ENCODE measurements at places on chromosomes 6 and 20.

DNA sequence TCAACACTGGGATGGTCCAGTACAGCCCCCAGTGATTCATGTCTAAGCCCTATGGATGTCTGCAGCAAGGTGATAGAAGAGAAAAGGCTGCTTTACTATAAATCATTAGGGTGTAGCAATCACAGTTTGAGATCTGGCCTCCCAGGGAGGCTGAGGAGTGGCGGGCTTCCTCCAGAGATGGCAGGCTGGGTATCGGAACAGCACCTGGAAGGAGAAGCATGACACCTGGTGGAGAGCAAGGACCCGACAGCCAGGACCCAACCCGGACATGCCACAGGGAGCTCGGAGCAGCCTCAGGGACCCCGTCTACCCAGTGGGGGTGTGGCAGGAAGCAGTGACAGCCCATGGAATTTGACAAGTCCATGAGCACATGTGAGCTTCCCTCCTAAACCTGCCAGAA, 114.8 kb upstream of the CD93 start:
- H3K27me3 ChIP-seq = no peaks in the 10 kb centered on the region
- no peak overlapping the region for H3K4me3 ChIP-seq
- DNase-seq = no peak
- H3K36me3 ChIP-seq = no peaks in the 10 kb centered on the region

- H3K27ac ChIP-seq = no peak overlapping the region
- H3K4me3 ChIP-seq = no peak overlapping the region
- no peak for DNase-seq
- no peaks in the 10 kb centered on the region for H3K27me3 ChIP-seq
Observed at GRCh38 chr6:98486057-98486456, 348.3 kb upstream of the POU3F2 start.

- H3K36me3 ChIP-seq = no peaks in the 10 kb centered on the region
- peaks cover 4% of the 10 kb centered on the region for H3K27me3 ChIP-seq
- DNase-seq = no peak
- no peak overlapping the region for H3K27ac ChIP-seq
- H3K4me3 ChIP-seq = no peak overlapping the region
Observed at GRCh38 chr6:170227521-170227983, 63.3 kb downstream of the DLL1 start.

- no peaks in the 10 kb centered on the region for H3K27me3 ChIP-seq
- no peaks in the 10 kb centered on the region for H3K36me3 ChIP-seq
- H3K4me3 ChIP-seq = no peak overlapping the region
- H3K27ac ChIP-seq = no peak overlapping the region
Observed at GRCh38 chr20:1171461-1172093, 13.2 kb downstream of the TMEM74B start.

DNA sequence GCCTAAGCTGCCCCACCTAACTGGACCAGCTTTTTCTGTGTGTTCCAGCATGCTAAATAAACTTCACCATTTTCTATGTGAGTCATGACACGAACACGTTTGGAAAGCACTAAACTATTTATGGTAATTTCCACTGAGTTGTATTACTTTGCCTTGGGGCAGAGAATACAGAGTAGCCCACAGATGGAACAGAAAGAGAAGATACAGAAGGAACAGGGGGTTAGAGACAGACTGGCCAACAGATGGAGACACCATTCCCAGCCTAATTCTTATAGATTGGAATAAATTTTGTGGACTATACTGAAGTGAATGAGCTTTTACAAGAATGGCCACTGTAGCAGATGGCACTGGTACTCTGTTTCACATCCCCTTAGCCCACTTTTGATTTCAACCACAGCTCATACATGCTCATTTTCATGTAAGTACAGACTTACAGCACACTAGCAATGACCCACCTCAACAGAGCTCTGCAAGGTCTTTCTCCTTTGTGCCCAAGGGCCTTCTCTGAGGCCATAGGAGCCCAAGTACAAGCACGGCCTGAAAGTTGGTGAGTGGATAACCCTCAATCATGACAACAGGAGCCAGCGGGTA, 13.1 kb upstream of the NT5DC1 start:
- H3K4me3 ChIP-seq = no peak overlapping the region
- no peaks in the 10 kb centered on the region for H3K27me3 ChIP-seq
- no peaks in the 10 kb centered on the region for H3K36me3 ChIP-seq
- H3K4me1 ChIP-seq = no peaks in the 10 kb centered on the region

- H3K4me3 ChIP-seq = no peak overlapping the region
- no peaks in the 10 kb centered on the region for H3K4me1 ChIP-seq
- no peak overlapping the region for H3K27ac ChIP-seq
- no peaks in the 10 kb centered on the region for H3K36me3 ChIP-seq
- H3K27me3 ChIP-seq = no peaks in the 10 kb centered on the region
Observed at GRCh38 chr20:55888685-55889084, 116.6 kb downstream of the CBLN4 start.

GRCh38 chr6:48919555-48919954, 543.5 kb downstream of the MMUT start:
- H3K27ac ChIP-seq = no peak overlapping the region
- no peaks in the 10 kb centered on the region for H3K36me3 ChIP-seq
- no peak for DNase-seq
- H3K4me1 ChIP-seq = no peaks in the 10 kb centered on the region
- no peak overlapping the region for H3K4me3 ChIP-seq

DNA sequence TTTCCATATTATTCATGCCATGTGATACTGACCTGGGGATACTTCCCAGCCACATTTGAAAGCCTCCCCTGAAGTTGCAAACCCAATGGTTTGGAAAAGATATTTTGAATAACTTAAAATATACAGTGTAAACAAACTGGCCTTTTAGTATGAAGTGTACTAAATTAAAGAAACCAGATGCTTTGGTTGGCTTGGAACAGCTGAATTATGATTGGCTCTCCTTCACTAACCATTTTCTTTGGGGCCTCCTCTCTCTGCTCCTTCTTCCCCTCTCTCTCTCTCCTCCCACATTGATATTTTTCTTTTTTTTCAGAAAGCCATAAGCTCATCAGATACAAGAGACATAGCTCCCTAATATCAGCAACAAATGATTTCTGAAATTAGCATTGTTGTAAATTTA, 166.6 kb downstream of the MTFR2 start:
- no peak overlapping the region for H3K27ac ChIP-seq
- H3K4me3 ChIP-seq = no peak overlapping the region
- no peaks in the 10 kb centered on the region for H3K4me1 ChIP-seq
- DNase-seq = no peak

GRCh38 chr20:3696200-3696599, 14.4 kb upstream of the ADAM33 start:
- no peaks in the 10 kb centered on the region for H3K36me3 ChIP-seq
- no peak overlapping the region for H3K27ac ChIP-seq
- no peak overlapping the region for H3K4me3 ChIP-seq
- no peaks in the 10 kb centered on the region for H3K27me3 ChIP-seq
- DNase-seq = no peak

DNA sequence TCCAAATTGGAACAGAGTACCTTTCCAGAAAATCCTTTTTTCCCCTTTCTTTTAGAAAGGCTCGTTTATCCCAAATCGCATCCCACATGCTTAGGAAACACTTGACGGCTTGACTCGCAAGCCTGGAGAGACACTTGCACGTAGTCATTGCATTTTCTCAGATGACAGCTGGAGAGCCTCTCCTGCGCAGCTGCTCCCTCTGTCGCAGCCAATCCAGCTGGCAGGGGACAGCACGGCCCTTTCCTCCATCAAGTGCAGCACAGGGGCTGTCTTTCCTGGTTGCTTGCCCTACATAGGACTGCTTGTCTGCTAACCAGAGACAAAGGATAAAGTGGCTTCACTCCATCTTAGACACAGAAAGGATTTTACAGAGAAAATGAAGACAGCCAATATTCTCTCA, 77.6 kb upstream of the RGS17 start:
- no peaks in the 10 kb centered on the region for H3K27me3 ChIP-seq
- no peaks in the 10 kb centered on the region for H3K36me3 ChIP-seq
- H3K4me3 ChIP-seq = no peak overlapping the region
- H3K27ac ChIP-seq = no peak overlapping the region
- no peak for DNase-seq
- no peaks in the 10 kb centered on the region for H3K4me1 ChIP-seq

- H3K27ac ChIP-seq = no peak overlapping the region
- DNase-seq = no peak
- H3K27me3 ChIP-seq = no peaks in the 10 kb centered on the region
- no peak overlapping the region for H3K4me3 ChIP-seq
Observed at GRCh38 chr6:38012573-38012972, 193.0 kb downstream of the ZFAND3 start.

GRCh38 chr20:34222208-34222607, 19.0 kb upstream of the ASIP start:
- DNase-seq = peak; percentile 32
- H3K4me3 ChIP-seq = no peak overlapping the region
- no peaks in the 10 kb centered on the region for H3K36me3 ChIP-seq
- no peak overlapping the region for H3K27ac ChIP-seq
- H3K27me3 ChIP-seq = peaks cover 4% of the 10 kb centered on the region
- no peaks in the 10 kb centered on the region for H3K4me1 ChIP-seq

DNA sequence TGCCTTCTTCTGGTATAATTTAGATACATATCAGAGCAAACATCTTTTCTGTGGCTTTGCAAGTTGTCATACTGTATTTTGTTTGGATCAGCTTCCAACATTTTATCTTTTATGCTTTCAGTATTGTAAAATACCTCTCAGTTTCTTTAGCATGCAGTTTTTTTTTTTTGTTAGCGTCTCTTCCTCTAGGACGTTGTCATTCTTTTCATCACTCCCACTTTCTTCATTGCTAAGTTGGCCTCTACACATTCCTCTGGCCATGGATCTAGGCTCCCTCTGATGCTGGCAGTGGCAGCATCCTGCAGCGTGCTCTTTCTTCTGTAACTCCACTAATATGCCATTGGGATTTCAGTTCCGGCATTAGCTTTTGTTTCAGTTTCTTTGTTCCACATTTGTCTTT, 21.7 kb downstream of the RPRD1B start:
- no peak for DNase-seq
- H3K4me3 ChIP-seq = no peak overlapping the region
- H3K27me3 ChIP-seq = no peaks in the 10 kb centered on the region
- H3K4me1 ChIP-seq = peaks cover 5% of the 10 kb centered on the region
- no peak overlapping the region for H3K27ac ChIP-seq
- H3K36me3 ChIP-seq = peaks cover 14% of the 10 kb centered on the region

DNA sequence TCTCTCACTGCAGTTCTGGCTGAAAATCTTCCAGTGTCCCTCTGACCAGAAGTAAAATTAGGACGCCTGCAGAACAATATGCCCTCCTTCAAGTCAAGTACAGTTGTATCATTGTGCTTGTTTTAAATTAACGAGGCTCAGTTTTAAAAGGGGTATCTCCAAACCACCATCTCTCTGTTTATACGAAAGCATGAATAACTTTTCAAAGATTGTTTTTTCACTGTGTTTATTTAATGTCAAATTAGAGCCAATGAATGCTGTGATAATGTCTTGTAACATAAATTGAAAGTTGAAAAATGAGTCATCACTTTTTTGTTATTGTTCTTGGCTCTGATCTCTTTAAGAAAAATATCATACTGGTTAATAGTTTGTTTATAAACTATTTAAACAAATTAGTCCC, 230.7 kb upstream of the THEMIS start:
- H3K27ac ChIP-seq = no peak overlapping the region
- no peaks in the 10 kb centered on the region for H3K27me3 ChIP-seq
- no peak overlapping the region for H3K4me3 ChIP-seq
- H3K36me3 ChIP-seq = no peaks in the 10 kb centered on the region

DNA sequence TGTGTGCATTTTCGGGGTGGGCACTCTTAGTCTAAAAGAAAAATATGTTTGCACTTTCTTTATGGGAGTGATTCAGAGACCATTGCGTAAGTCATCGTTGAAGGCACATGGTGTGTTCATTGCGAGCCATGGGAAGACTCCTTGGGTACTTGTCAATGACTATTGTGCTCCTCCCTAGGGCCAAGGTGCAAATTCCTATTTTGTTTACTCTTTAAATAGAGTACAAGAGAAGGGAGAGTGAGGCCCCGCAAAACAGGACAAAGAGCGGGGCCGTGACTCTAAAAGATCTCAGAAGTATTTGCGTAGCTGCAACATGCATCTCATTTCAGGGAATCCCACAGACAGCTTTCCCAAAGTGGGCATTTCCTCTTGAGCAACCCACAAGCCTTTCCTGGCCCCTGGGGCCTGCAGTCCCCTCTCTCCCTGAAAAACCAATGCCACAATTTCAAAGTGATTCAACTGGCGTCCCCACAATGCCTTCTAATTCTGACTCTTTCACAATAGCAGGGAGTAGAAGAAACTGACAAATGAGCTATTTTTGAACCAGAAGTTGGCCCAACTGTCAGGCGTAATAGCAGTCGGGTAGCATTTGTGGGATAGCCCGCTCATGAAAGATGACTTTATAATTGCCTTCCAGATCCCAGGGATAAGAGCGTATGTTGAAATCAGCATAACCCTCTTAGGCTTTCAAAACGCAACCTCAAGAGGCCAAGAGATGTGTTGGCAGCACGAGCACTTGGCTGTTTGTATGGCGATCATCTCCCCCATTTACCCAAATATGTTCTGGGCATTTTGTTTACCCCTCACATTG, 277.9 kb upstream of the BMP2 start:
- no peaks in the 10 kb centered on the region for H3K36me3 ChIP-seq
- no peak for DNase-seq

DNA sequence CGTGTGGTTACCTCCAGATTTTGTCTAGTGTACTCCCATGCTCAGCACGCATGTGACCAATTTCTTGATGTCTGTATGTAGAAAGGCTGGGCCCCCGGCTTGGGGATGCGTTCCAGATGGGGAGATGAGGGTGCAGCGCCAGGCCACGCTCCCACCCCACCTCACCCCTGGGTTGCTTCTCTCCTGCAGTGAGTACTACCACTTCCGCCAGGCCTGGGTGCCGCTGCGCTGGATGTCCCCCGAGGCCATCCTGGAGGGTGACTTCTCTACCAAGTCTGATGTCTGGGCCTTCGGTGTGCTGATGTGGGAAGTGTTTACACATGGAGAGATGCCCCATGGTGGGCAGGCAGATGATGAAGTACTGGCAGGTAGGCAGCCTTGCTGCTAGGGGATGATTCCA, 11.5 kb upstream of the SRF start:
- H3K27me3 ChIP-seq = no peaks in the 10 kb centered on the region
- no peak overlapping the region for H3K27ac ChIP-seq
- no peaks in the 10 kb centered on the region for H3K4me1 ChIP-seq
- H3K4me3 ChIP-seq = no peak overlapping the region
- no peaks in the 10 kb centered on the region for H3K36me3 ChIP-seq

GRCh38 chr6:118872318-118872717, 21.6 kb upstream of the ASF1A start:
- DNase-seq = no peak
- no peak overlapping the region for H3K4me3 ChIP-seq
- no peak overlapping the region for H3K27ac ChIP-seq
- no peaks in the 10 kb centered on the region for H3K4me1 ChIP-seq
- H3K27me3 ChIP-seq = no peaks in the 10 kb centered on the region

DNA sequence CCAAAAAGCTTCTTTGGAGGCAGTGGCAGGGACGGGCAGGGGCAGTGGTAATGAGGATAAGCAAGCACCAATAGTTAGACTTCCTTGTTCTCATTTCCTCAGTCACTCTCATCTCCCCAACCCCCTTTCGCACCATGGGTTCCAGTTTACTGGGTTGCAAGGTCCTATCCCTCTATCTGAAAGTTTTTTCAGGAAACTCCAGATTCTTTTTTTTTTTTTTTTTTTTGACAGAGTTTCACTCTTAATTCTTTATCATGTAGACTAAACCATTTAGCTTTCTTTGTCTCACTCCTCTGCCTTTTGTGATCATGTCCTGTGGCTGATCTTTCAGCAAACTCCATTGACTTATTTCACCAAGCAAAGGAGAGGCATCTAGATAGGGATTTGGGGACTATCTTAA, 51.4 kb upstream of the GMDS start:
- no peak overlapping the region for H3K4me3 ChIP-seq
- no peak for DNase-seq
- H3K4me1 ChIP-seq = no peaks in the 10 kb centered on the region

- no peak for DNase-seq
- no peaks in the 10 kb centered on the region for H3K36me3 ChIP-seq
- H3K4me3 ChIP-seq = no peak overlapping the region
- H3K27me3 ChIP-seq = no peaks in the 10 kb centered on the region
- H3K27ac ChIP-seq = no peak overlapping the region
Observed at GRCh38 chr6:56399672-56400263, 152.4 kb upstream of the COL21A1 start.
